NCI-H1694 treated with DMSO at 0.1 percent for 48 hours (cell line): ENCODE measurements at places on chromosomes 6 and 20.

DNA sequence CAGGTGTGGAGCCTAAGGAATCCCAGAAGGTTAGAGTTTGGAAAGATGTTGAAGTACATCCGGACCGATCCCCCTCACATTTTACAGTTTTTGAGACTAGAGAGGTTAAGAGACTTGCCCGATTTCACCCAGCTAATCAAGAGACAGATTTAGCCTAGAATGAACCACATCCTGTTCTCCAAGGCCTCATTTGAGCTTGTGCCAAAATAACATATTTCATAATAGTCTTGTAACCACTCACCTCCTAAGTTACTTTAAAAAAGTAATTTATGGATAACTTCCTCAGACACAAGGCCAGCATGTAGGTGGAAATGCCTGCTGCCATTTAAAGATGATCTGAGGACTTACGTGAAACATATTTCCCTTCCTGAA is 39.8 kb upstream of the ARHGAP18 start:
- no peak for DNase-seq

DNA sequence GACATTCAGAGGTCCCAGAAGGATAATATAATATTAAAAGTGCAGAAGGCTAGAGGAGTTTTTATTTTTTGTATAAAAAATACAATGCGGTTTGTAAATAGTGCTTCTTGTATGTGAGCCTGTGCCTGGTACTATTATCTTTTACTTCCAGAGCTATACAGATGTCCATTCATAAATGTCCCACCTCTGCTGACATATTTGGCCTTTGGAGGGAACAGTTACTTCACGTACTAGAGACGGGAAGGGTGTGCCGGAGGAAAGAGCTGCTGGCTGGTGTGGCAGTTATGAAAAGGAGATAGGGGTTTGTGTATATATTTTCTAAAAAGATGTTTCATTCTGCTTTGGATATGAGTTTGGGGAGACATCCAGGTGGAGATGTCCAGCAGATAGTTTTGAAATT is 8.8 kb downstream of the CD109 start:
- DNase-seq, result no peak

- DNase-seq, result no peak
Measured at GRCh38 chr6:122678841-122679240, 68.6 kb downstream of the PKIB start.

DNA sequence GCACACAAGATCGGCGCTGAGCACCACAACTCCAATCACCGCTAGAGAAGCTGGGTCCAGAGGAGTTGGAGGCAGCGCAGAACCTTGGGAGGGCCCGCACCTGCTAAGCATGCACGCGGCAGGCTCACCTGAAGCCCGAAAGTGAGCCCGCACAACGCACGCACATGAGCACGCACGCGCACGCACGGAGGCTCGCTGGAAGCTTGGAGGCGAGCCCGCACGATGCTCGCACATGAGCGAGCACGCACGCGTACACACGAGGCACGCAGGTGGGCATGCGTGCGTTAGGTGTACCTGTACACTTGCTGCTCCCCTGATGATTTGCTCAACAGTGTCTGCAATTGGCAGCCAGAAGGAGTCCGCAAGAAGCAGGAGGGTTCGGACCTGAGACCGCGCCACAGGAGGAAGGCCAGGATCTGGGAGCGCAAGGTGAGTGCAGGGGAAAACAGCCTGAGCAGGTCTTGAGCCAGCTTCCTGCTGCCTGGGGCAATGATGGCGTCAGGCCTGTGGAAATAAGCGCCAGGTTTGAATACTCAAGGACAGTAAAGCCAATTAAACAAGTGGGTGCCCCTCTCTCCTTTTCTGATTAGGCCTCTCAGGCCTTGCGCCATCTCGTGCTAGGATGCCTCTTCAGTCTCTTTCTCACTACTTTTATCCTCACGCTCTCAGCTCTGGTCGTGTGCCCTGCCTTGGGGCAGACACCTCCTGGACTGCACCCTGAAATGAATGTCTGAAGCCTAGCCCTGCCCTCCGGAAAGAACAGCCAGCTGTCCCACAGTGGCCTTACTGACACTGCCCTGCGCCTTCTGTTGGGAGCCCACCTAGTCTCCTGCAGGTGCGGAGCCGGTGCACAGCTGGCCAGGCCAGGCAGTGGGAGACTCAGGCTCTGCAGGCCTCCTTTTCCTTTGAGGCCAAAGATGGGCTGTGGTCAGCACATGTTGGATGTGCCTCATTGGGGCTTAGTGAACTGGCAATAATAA is 340.4 kb downstream of the CDC5L start:
- no peak for DNase-seq

- DNase-seq, result no peak
Measured at GRCh38 chr6:7701212-7701834, 24.6 kb upstream of the BMP6 start.

DNA sequence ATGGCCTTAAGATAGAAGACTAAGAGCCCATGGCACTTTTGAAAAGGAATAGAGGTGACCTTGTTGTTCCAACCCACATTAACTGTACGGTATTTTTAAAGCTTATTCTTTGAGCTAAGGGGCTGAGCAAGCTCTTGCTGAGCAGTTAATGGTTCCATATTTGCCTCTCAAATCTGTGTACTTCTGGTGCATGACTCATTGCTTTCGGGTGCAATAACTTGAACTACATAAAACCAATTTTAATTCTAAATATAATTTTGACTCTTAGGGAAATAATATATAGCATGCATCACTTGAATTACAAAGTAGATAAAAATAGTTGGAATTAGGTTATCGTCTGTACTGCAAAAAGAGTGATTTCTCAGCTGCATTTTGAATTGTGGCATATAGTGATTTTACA is 348.1 kb upstream of the CITED2 start:
- no peak for DNase-seq

DNA sequence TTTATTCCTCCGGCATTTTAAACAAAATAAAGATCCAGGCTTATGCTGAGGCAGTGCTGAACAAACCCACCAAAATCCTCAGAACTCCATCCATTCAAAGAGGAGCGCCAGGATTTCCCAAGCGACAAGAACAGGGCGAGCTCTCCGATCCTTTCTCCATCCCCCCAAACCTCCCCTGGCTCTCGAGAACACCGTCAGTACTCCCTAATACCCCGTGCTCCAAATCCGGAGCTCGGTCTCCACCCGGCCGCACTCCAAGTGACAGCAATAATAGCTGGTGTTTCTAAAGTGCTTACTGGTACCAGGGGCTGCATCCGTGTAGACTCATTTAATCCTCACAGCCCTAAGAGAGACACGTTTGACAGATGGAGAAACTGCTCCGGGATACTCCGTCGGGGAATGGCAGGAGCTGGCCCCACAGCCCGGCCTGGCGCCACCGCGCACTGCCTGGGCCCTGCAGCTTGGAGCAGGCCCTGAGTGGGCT is 277.1 kb upstream of the QKI start:
- no peak for DNase-seq

DNA sequence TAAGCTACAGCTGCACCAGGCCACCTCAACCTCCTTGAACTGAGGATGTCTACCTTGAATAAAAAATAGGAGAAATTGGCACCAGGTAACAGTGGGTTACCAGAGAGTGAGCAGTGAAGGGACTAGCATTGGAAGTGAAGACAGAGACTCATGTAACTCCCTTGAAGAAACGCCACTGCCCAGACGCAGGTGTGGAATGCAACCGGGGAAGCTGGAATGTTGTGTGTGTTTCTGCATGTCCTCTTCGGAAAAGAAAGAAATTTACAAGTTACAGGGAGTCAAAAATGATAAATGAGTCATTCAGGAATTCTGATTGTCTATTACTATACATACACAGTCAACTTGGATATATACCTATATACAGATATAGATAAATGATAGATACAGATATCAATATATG is 514.7 kb upstream of the AGPAT4 start:
- no peak for DNase-seq

DNA sequence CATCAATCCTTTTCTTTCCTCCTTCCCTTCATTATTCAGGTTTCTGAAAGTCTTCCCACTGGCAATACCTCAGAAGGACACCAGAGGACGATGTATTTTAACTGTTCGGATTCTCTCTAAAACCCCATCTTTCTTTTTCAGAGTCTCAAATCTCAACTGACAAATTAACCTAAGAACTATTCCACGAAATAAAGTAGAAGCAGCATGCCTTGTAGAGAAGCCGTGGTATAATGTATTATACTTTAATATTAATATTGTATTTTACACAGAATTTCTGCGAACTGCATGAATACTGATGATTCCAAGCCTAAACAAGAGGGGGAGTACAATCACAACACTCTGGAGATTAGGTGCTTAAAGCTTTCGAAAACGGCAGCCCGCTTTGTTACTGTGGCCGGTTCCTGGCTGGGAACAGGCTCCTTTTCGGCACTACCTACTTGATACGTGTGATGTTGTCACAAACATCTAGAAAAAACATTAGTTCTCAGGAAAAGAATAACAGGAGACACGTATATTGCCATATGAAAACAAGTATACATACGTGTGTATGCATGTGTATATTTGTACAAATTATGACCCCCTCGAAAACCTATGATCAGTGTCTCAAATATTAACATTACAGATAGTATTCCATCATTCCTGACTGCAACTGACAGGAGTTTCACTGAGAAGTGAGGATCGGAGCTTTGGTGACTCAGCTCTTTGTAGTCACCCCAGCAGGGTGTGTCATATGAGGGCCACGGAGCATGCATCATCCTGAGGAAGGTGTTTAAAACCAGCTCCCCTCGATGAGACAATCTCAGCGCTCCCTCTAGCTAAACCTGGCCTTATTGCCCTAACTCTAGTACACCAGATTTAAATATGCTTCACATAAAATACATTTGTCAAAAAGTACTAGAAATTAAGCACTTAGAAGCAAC is 319.7 kb upstream of the TCF21 start:
- DNase-seq, result peak; percentile 89

GRCh38 chr20:1391640-1392442 is 1.0 kb downstream of the FKBP1A start:
- DNase-seq, result no peak

DNA sequence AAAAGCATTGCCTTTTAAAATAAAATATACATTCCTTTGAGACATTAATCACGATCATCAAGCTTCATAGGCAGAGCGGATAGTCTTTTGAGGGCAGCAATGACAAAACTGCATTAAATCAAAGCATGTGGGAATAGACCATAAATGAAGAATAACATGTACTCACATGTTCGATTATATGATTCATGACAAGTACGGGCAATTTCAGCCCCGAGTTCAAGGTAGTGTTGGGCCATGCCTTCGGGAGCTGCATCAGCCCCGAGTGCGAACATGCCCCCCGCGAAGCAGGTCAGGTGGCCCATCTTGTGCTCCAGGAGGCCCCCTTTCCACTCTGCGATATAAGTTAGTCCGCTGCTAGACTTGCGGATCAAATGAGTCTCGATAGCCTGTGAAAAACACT is 111.0 kb upstream of the FAM184A start:
- no peak for DNase-seq

DNA sequence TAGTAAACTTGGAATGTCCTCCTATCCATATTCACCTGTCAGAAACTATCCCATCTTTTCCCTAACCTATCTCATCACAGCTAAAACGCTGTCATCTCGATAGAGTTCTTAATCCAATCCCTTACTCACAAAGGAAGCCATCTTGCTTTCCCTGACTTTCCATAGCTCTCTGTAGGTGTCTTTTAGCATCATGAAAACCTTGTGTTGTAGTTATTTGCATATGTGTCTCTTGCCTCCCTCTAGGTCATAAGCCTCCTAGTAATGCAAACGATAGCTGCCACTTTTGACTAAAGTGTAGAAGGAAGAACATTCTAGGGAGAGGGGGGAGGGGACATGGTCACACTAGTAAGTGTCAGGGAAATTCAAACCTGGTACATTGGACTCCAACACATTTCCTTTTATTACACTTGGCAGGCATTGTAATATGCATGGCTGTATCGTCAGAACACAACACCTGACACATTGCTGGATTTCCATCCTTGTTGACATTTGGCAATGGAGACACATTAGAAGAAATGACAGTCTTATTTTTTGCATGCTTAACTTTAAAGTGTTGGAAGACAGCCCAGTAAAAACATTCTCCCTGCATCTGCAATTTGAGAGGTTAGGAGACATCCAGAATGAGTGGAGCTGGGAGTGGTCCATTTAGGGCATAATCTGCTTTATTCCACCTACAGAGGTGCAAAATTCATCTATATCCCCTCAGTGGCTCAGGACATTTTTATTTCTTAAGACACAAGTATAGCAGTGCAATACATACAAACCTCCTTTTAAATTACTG is 283.4 kb downstream of the HAO1 start:
- no peak for DNase-seq

- DNase-seq, result no peak
Measured at GRCh38 chr20:36167902-36168503, 13.5 kb downstream of the EPB41L1 start.

DNA sequence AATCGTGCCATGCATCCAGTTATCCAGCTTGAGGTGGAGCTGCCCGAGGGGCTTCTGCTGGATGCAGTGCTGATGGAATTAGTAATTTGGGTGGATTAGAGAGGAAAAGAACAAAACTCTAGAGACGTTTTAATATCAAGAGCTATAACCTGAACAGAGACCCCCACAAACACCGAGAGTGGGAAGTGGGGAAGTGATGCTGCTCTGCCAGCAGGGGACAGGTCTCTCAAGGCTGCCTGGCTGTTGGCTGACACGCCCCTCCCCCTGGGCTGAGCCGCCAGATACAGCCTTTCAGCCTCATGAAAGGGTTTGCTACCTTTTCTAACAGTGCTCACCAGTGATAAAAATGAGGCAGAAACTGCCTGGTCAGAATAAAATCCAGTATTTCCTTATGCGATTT is 9.6 kb downstream of the LEMD2 start:
- DNase-seq, result peak; percentile 19

GRCh38 chr6:446418-447366 is 55.1 kb downstream of the IRF4 start:
- DNase-seq, result no peak

DNA sequence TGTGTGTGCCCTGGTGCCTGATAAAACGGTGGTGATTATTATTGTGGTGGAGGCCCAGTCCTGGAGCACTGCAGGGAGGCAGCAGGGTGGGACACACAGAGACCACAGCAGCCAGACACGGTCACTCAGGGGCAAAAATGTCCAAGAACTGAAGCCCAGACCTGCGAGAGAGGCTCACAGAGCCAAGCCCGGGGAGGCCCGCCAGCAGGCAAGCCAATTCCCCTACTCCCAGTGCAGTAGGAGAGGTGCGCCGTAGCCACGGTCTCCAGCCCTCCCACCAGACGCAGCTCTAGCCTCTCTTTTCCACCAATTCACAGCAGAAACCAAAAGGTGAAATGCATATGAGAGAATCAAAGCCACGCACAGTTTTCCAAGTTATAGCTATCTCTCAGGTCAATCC is 179.4 kb upstream of the TAB2 start:
- no peak for DNase-seq

DNA sequence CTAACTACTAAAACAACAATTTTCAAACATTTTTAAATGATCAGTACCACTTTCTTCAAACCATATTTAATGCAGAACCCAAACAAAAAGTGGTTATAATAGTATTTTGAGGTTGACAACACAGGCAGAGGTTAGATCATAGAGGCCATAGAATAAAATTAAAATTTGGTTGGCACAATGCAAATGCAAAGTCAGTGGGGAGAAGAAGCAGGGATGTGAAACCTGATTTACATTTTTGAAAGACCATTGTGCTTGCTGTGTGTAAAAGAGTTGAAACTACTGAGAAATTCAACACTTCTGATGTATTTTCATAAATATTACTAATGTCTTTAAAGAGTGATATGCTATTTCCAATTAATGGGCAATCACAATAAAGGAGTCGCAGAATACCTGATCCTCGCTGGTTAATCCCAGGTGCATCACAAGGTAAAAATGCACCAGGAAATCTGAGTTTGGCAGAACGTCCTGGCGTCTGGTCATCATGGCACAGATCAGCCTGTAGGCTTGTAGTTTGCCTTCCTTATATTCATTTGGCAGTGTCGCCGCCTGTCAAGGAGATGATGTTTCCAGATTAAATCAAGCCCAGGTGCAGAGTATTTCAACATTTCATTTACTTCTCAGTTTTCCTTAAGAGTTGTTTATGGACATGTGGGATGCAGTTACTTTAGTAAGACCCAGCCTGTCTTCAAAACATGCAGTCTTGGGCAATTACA is 141.2 kb downstream of the RALGAPA2 start:
- DNase-seq, result no peak
